ENCODE measurements at places on chromosomes 2 and 18.
A peak's percentile ranks its signal among the peaks of the same experiment; 100 is the strongest.

GRCh38 chr2:136297994-136298393 lies 180.0 kb upstream of the CXCR4 start:
- H3K36me3 ChIP-seq, result no peaks in the 10 kb centered on the region
- H3K27ac ChIP-seq, result no peak overlapping the region
- H3K4me3 ChIP-seq, result no peak overlapping the region
- H3K27me3 ChIP-seq, result no peaks in the 10 kb centered on the region
- no peaks in the 10 kb centered on the region for H3K4me1 ChIP-seq

DNA sequence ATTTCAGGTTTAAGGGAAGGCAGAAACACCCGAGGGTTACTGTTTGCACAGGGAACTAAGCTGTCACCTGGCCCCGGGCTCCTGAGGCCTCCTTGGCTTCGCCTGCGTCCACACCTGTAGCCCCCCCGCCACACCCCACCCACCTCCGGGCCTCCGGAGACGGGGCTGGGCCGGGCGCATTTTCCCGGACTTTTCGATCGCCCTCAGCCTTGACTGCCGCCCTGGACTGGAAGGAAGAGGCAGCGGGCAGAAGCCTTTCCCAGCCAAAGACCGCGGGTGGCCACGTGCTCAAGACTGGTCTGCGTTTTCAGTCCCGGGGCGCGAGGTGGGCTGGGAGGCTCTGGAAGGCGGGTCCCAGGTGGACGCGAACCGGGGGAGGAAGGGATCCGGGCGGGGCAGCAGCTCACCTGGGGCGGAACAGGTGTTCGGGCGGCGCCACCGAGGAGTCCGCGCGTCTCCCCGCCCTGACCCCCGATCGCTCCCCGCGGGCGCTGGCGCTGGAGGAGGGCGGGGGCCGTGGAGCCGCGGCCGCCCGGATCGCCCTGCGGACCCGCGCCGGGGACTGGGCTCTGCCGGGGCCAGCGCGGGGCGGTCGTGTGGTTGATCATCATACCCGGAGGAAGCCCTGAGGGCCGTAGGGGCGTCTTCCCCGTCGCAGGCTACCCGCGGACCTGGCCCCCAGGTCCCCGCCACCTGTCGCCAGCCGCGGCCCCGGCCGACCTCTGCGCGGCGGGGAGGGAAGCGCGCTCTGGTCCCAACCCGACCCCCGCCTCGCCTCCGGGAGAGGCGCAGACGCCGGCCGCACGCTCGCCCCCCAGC lies 3.2 kb downstream of the ID2 start:
- H3K4me3 ChIP-seq, result peak overlapping the region; percentile 85
- H3K27me3 ChIP-seq, result no peaks in the 10 kb centered on the region
- peak overlapping the region; percentile 90 for H3K27ac ChIP-seq
- peak; percentile 49 for DNase-seq
- peaks cover 7% of the 10 kb centered on the region for H3K4me1 ChIP-seq
- H3K36me3 ChIP-seq, result no peaks in the 10 kb centered on the region

GRCh38 chr2:26246818-26247217 lies 2.1 kb downstream of the HADHB start:
- H3K4me3 ChIP-seq, result peak overlapping the region; percentile 68
- peak overlapping the region; percentile 99 for H3K27ac ChIP-seq
- no peak for DNase-seq
- H3K36me3 ChIP-seq, result no peaks in the 10 kb centered on the region
- H3K27me3 ChIP-seq, result no peaks in the 10 kb centered on the region

GRCh38 chr2:7706791-7707190 lies 789.6 kb downstream of the RNF144A start:
- H3K4me1 ChIP-seq, result no peaks in the 10 kb centered on the region
- H3K4me3 ChIP-seq, result no peak overlapping the region
- no peaks in the 10 kb centered on the region for H3K36me3 ChIP-seq
- H3K27me3 ChIP-seq, result no peaks in the 10 kb centered on the region

DNA sequence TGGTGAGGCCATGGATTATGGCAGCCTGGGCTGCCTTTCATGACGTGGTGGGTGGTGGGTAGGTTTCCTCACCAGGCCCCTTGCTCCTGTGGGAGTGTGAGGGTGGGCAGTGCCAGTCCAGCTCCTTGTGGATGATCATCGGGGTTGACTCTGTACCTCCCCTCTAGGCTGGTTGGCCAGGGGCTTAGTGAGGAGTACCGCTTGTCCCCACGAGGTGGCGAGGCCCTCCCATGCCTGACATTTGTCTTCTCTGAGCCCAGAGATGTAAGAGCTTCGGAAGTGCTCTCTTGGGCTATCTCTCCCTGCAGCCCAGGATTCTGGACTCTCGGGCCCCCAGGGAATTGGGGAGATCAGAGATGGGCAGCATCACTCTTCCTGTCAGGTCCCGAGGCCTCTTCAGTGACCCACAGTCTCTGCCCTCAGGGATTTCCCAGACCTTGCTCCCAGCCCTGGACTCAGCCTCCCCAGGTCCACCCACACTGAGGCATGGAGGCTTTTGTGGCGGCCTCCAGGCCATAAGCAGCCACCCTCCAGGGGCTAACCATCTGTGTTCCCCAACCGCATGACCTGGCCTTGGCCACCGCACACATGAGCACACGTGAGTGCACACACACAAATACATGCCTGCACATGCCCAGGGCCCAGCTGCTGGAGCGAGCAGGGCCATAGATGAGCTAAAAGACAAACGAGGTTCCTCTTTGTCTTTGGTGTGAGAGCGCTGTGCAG lies 6.5 kb downstream of the SPR start:
- no peak overlapping the region for H3K27ac ChIP-seq
- H3K4me1 ChIP-seq, result no peaks in the 10 kb centered on the region
- peaks cover 17% of the 10 kb centered on the region for H3K27me3 ChIP-seq

GRCh38 chr2:200104015-200104414 lies 148.6 kb downstream of the MAIP1 start:
- no peak overlapping the region for H3K4me3 ChIP-seq
- no peak for DNase-seq
- H3K27ac ChIP-seq, result no peak overlapping the region

GRCh38 chr2:134167015-134167414 lies 86.9 kb upstream of the MGAT5 start:
- no peak for DNase-seq
- no peak overlapping the region for H3K27ac ChIP-seq

DNA sequence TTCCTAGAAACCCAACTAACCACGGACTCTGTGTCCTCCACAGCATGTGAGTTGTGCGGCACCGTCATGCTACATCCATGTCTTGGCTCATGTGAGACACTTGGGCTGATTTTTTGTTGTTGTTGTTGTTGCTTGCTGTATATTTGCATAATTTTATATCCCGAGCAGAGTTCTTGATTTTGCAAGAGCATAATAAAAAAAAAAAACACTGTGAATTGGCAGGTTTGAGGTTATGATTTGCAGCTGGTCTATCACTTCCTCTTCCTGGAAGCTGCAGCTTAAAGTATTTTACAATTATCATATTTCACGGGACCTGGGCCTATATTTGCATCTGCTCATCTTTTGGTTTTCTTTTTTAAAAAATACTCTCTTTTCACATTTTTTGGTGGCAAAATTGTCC lies 142.3 kb upstream of the NRP2 start:
- H3K4me3 ChIP-seq, result no peak overlapping the region
- no peaks in the 10 kb centered on the region for H3K4me1 ChIP-seq
- H3K27me3 ChIP-seq, result no peaks in the 10 kb centered on the region
- DNase-seq, result no peak
- H3K36me3 ChIP-seq, result no peaks in the 10 kb centered on the region

Data from breast epithelium (tissue), 4 donors.